ENCODE measurements at places on chromosomes 12 and 14.

DNA sequence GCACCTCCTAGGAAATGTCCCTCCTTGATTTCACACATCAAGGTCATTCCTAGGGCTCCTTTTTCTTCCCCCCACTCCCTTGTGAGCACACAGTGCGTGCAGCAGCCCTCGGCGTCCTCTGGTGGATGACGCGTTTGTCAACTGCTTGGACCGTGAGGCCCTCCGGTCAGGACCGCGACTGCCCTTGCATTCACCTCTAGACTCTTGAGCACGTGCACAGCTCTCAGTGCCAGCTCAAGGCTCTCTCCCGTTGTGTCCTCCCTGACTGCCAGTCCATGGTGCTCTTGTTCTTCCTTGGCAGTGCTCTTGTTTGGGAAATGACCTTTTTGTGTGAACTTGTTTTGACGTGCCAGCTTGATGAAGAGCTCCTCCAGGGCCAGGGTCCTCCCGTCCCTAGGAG is 67.9 kb downstream of the TSPAN9 start:
- no peak for DNase-seq

DNA sequence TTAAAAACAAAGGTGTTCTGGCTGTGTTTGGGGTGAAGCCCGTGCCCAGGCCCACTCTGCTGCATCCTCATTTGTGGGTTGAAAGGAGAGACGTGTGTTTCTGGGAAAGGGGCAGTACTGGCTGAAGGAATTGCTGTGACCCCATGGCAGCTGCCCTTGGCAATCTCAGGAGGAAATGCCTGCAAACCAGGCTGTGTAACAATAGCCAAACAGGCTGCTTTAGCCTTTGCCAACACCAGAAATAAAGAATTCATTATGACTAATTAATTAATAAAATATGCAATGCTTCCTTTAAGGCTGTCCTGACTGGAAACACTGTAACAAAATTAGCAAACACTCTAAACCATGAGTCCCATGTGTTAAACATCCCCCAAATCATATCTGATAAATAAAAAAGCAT is 53.0 kb upstream of the KRR1 start:
- no peak for DNase-seq

GRCh38 chr14:100810861-100811461 is 15.0 kb upstream of the MEG3 start:
- DNase-seq, result no peak

DNA sequence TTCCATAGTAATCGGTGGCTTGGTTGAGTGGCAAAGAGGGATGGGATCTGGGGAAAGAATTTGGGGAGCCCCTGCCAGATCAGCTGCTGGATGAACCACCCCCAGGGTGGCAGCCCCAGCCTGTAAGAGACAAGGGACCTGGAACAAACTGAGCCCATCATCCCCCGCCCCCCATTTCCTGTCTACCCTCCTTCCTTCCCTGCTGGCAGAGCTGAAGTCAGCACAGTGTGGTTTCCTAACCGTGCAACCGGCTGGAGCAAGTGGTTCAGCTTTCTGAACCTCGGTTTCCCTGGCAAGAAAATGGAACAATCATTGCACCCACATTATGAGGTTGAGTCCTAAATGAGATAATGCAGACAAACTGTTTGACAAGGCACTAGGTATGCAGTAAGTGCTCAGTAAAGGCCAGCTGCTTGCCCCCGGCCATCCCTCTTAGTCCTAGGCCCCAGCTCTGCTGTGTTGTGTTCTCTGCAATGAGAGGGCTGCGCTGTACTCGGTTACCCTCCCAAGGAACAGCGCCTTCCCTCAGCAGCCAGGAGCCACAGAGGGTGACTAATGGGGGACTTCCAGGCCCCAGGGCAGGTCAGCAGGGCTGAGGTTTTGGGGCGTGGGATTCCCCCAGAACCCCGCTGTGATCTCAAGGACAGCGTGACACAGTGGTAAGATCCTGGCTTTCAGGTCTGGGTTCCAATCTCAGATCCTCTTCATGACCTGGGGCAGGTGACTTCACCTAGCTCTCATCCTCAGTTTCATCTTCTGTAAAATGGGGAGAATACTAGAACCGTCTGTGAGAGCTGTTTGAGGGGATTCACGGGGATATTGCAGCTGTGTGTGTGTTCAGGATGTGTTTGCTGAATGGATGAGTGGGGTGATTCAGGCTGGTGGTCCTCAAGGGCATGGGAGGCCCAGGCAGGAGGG is 16.5 kb downstream of the SELPLG start:
- no peak for DNase-seq
